ENCODE measurements at places on chromosomes 7 and 10.

DNA sequence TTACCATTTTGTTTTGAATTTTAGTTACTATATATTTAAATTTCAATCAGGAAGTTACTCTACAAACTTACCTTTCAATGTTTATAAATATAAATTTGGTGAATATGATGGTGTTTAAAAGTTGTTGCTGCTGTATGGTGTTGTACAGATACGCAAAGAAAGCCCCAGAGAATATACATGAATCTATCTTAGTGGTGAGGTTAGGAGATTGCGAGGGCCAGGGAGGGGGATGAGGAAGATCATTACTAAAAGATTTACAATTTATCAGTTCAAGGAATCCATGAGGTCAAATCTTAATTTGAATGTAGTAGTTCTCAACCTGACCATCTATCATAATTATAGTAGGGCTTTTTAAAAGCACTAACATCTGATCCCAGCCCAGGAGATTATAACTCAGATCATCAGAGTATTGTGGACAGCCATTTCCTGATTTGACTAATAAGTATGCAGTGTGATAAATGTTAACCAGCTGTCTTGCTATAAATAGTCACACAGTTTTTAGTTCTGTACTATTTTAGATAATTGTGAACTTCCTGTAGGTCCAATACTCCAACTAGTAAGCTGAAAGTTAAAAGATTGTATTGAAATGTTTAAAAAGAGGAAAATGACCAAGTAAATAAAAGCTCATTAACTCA, 23.6 kb downstream of the FAM3C start:
- DNase-seq = no peak

DNA sequence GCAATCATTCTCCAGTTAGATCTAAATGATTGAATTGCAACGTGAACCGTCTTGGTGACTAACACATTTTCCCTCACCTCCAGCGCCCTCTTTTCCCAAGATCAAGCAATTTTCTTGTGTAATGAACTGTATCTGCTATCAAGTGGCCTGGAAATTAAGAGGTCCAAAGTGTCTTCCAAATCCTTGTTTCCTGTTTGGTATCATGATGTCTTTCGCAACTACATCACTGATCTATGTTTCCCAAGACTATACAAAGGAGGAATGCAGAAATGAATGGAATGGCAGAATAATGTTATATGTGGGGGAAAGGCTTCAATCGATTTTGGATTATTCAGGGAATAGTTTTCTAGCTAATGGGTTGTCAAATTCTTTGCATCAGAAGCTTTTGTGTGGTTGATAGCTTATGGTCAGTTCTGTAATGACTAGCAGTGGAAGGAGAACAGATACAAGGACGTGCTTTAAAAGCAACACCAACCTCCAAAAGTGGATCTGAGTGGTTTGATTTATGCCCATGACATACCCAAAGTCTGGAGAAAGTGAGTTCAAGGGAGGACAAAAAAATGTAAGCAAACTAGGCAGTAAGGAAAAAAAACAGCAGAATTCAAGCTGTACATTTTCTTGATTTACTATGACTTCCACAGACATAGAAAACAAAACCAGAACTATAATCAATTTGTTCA, 14.6 kb upstream of the ZEB1 start:
- DNase-seq = no peak

- no peak for DNase-seq
These were observed 90.5 kb upstream of the PHYHIPL start for GRCh38 chr10:59085711-59086502.

DNA sequence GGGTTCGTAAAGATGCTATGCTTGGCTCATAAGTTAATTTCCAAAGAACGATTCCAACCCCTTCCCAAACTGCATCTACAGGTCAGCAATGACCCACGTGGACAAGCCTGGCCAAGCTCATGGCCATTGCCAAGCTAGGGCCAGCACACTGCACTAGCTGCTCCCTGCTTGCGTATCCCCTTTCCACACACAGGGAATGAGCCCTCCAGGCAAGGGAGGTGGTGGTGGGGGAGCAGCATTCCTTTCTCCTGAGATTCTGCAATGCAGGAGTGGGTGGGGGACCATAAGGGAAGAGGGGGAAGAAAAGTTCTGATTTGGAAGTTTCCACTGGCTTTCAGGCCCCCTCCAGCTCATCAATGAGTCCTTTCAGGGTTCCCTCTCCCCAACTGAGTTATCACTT, 56.0 kb downstream of the SH3PXD2A start:
- DNase-seq = no peak

GRCh38 chr10:80539421-80540031, 1.8 kb downstream of the SH2D4B start:
- DNase-seq = no peak

DNA sequence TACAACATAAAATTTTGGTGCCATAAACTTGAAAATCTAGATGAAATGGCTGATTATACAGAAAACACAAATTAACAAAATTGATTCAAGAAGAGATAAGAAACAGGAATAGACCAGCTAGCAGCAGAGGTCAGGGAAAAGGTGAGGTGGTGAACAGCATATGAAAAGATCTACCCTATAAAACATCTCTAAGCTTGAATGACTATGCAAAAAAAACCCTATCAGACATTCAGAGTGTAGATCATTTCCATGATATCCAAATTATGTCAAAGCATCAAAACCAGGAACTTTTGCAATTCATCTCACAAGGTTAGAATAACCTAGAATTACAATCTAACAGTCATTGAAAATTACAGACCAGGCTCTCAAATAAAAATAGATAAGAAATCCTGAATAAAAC, 14.6 kb upstream of the BPGM start:
- no peak for DNase-seq

DNA sequence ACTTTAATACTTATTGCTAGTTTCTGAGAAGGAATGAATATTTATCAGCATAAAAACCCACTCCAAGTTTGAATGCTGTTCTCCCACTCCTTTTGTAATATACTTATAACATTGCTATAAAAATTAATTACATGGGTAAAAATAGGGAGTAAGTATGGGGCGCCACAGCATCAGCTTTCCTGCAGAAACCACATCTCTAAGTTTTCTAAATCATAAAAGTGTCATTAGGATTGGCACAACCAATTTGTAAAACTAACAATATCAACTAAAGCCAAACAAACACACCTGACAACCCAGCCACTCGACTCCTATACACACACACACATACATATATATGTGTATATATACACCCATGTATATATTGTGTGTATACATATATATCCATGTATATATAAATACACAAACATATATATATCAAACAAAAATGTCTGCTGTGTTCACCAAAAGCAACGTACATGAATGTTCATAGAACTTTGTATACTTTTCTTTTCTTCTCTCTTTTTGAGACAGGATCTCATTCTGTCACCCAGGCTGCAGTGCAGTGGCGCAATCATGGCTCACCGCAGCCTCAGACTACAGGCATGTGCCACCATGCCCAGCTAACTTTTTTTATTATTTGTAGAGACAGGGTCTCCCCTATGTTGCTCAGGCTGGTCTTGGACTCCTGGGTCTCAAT, 14.8 kb upstream of the LRRC17 start:
- no peak for DNase-seq

DNA sequence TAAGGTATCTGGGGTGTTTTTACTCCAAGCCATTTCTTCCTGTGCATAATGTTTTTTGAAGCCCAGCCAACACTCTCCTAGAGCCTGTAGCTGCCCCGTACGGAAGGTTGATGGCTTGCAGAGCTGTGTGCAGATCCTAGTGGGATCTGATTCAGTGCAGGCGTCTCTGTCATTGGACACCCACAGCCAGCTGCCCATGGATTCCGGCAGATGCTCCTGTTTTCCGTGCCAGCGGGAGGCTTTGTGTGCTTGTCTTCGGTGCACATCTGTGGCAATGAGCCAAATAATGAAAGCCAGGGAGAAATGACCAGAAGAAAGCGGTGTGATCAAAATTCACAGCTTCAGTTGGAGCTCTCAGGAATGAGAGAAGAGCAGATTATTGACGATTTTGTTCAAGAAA, 426.4 kb downstream of the TYW1 start:
- DNase-seq = no peak

GRCh38 chr10:48976196-48976595, 36.6 kb upstream of the LRRC18 start:
- DNase-seq = no peak

DNA sequence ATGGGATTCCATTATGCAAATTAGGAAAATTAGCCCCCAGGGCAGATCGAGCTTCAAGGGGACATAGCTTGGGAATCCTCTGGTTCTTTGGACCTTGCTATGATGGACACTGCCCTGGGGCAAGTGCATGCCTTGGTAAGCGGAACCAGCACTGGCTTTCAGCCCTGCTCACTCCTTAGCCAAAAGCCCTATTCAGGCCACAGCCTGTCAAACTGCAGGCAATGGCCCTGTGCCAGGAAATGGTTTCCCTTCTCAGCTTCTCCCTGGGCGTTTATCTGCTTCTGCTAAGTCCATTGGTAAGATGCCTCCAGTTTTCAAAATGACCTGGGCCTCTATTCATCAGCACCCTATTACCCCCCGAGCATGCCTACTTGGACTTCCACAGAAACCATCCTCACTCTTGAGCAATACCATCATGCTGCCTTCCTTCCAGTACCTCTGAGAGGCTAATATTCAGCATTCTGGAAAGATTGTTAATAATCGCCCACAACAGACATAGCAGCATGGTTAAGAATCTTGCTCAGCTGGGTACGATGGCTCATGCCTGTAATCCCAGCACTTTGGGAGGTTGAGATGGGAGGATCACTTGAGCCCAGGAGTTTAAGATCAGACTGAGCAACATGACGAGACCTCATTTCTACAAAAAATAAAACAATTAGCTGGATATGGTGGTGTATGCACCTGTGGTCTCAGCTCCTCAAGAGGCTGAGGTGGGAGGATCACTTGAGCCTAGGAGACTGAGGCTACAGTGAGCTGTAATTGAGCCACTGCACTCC, 918.6 kb upstream of the AUTS2 start:
- DNase-seq = no peak

DNA sequence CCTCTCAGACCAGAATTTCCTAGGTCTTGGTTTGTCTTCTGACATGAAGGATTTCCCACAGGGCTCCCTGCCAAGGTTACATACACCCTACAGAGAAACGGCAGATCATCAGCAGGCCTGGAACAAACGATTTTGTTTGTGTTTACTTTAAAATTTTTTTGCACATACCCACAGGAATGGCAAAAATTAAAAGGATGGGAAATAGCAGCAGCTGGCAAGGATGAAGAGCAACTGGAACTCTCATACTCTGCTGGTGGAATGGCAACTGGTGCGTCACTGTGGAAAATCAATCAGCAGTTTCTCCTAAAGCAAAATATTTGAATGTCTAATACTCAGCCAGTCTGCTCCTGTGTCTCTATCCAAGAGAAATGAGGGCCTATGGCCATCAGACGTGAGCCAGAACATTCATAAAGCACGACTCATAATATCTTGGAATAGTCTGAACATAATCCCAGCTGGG, 6.5 kb downstream of the BAIAP2L1 start:
- no peak for DNase-seq

DNA sequence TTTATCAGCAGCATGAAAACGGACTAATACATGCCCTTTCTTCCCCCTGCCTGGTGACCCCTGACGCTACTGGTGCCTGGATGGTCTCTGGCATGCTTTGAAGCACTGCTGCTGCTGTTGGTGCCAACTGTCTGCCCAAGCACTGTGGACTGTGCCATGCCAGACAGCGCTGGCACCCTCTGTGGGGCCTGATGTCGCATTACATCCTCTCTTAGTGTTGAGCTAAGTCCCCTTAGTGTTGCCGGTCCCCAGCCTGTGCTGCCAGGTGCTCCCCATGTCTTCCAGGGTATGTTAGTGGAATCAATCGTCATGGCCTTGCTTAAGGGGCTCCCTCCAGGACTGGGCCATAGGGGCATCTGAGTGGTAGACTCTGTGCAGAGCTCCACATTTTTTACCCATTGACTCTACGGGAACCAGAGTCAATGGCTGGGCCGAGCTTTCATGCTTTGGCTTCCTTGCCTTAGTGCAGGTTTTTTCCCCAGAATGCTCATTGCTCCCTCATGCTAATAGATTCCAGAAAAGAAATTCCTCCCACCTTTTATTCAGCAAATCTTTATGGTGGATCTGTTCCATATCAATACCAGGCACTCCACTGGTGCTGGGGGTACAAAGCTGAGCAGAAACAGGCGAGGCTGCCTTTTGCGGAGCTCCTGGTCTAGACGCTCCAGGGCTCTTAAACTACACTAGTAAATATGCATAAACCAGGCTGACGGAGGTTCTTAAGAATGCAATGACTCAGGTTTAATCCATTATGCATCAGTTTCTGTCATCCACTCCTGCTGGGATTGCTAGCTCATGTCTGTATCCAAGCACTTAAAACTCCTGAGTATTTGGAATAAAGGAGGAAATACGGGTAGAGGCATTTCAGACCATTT, 21.8 kb upstream of the MRC1 start:
- no peak for DNase-seq

Data from activated CD8-positive, alpha-beta memory T cell treated with anti-CD3 and anti-CD28 coated beads for 48 hours (primary cell).